Muscle of arm (tissue), 14 donors: ENCODE measurements at places on chromosomes 7 and 10.

DNA sequence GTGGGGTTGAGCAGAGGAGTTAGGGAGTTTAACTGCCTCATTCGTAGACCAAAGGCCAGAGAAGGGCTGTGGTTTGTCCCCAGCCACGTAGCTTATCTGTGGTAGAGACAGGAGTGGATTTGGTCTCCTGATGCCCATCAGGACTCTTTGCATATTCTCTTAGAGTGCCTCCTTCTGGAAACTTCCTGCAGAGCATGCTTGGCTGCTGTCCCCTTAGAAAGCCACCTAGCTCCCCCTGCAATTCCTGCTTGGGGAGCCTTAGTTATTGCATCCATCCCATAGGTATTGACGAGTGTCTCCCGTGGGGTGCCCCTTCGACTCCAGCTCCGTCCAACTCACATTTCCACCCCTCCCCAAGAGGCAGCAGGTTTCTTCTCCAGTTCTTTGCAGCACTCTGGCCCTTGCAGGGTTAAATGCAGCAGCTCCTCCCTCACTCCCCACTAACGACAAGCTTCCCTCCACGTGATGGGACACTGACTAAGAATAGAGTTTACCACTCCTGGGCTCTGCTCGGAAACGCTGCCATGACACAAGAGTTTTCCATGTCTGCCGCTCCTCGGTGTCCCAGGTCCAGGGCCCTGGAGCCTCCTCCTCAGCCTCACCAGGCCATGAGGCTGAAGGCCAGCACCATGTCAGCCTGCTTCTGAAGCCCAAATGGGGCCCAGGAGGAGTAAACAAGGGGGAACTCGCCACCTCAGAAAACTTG, 147.8 kb upstream of the UNC5B start:
- no peak for DNase-seq

DNA sequence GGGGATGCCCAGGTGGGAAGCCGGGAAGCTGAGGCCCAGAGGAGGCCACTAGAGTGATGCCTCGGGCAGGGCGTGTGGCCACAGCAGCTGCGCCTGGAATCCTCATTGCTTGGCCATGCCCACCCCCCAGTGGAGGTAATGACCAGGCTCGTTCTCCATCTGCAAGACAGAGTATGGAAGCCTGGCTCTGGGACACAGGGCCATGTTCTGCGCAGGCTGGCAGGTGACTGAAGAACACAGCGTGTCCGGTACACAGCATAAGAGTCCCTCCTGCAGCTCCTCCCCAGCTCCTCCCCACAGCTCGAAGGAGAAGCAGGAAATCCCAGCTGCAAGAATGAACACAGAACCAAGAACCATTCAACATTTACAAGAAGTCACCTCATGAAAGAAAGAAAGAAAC, 64.8 kb downstream of the SMURF1 start:
- DNase-seq = no peak

GRCh38 chr10:27372095-27372494, 131.5 kb upstream of the ACBD5 start:
- DNase-seq = no peak

GRCh38 chr7:150415161-150416153, 35.0 kb upstream of the GIMAP8 start:
- no peak for DNase-seq

DNA sequence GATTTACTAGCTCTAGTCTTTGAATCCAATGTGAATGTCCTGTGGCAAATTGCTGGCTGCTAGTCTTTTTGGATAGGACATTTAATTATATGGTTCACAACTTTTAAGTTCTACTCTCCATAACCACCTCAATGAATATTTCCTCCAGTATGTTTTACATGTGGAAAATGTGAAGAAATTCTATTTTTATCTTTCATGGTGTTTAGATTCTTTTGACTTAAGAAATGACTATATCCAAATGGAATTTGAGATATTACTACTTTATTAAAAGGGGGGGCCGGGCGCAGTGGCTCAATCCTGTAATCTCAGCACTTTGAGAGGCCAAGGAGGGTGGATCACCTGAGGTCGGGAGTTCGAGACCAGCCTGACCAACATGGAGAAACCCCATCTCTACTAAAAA, 202.0 kb downstream of the ARL4A start:
- no peak for DNase-seq

GRCh38 chr7:101618916-101619315, 10.2 kb downstream of the MYL10 start:
- DNase-seq = no peak

DNA sequence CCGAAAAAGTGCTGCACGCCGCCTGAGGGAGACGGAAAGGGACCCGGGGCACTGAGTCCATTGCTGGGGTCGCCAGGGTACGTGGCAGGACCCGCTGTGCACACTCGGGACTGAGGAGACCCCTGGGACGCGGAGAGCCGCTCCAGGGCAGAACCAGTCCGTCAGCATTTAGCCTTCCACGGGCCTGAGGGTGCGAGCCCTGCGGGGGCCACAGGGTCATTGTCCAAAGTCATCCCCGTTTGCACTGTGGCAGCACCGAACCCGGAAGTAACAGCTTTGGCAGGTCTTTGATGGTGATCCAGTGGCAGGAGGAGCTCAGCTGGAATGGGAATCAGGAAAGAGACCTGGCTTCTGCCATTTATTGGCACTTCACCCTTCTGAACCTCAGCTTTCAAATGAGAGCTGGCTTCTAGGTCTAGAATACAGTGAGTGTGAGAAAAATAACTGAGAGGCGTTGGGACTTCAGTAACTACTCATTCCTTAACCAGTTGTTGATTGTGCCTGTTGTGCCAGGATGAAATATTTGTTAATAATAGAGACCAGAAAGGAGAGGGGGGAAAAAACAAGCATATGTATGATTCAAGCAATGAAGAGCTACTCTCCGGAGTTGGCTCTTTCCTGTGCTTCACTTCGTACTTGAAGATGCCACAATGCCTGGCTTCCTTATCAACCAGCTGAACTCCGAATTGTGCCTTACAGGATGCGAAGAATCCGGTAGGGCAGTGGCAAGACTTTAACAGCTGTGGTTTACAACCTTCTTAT, 811 bp upstream of the ARHGAP12 start:
- DNase-seq = peak; percentile 58

DNA sequence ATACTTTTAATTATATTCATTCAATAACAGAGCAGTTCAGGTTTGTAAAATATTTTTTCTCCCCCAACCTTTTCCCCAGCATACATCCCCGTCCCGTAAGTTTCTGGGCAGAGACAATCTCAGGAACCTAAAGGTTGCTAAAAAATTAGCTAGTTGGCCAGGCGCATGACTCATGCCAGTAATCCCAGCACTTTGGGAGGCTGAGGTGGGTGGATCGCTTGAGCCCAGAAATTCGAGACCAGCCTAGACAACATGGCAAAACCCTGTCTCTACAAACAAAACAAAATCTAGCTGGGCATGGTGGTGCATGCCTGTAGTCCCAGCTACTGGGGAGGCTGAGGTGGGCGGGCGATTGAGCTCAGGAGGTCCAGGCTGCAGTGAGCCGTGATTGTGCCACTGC, 40.2 kb downstream of the TCF7L2 start:
- DNase-seq = no peak
